Testis (tissue), 5 donors: ENCODE measurements at places on chromosomes 5 and 9.

DNA sequence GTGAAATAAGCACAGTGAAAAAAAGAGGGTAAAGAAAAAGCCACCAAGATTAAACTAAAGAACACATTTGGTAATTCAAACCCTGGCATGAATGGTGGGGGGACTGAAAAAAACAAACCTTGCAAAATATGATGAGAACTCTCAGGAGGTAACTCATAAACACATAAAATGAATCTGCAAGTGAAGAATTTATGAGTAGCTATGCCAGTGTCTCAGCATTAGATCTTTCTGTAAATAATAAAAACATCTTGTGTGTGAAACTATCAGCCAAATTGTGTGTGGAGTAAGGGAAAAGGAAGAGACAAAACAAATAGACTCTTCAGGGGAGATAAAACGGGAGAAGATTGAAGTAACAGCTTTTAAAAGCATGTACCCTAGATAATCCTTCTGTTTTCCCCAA, 129.6 kb upstream of the SPEF2 start:
- no peak for DNase-seq

GRCh38 chr5:38339446-38339845, 81.1 kb downstream of the EGFLAM start:
- no peak for DNase-seq

DNA sequence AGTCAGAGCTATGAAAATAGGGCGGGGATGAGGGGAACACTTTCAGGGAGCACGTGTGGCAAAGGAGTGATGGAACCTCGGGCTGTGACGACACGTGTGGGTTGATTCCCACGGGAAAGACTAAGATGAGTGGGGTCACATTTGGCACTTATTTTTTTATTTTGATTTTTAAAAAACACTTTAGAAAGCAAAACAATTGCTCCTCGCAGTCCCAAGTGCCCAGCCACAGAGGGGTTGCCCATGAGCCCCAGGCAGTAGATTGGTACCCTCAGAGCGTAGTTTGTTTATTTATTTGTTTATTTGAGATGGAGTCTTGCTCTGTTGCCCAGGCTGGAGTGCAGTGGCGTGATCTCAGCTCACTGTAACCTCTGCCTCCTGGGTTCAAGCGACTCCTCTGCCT, 69.7 kb downstream of the WNK2 start:
- no peak for DNase-seq

GRCh38 chr5:57598756-57599155, 116.1 kb upstream of the ACTBL2 start:
- no peak for DNase-seq
